ENCODE measurements at places on chromosomes 11 and 22. TPM values are rescaled to one million over a fixed set of nuclear protein-coding genes. Genes with fewer than 3 reads are reported as not detected.

DNA sequence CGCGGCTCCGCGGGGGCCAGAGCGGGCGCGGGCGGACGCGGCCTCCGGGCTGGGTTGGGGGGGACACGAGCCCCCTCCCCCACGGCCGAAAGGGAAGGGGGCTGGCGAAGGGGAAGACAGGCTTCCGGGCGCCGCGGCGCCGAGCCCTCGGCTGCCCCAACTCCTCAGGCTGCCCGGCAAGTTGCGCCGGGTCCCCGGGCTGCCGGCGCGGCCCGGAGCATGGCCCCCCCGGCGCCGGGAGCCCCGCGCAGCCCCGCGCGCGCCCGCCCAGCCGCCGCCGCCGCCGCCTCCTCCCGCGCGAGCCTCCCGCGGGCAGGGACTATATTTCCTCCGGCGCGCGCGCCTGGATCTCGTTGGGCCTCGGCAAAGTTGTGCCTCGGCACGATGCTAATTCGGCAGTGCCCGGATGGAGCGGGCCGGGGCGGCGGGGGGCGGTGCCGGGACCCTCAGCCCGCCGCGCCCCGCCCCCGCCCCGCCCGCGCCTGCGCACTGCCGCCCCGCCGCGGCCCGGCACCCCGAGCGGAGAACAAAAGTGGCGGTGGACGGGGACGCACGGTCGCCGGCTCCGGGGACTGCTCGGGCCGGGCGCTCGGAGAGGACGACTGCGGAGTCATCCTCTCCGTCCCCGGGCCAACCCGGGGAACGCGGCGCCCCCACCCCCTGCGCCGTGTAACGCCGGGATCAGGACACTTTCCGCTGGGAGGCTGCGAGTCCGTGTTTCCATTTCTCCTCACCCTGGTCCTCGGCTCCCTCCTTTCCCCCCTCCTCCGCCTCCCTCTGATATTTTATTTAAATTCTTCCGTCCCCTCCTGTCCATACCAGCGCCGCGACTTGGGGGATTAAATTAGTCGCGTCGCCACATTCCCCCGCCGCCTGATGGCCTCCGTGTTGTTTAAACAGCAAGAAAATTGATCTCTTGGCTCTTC lies at the start of gene PHF21B:
Gene PHF21B (minus strand): TSS at position 400 of the 926 bp plus-strand sequence. CDS start 456 bp downstream, outside the sequence.
- DNase-seq, result no peak

DNA sequence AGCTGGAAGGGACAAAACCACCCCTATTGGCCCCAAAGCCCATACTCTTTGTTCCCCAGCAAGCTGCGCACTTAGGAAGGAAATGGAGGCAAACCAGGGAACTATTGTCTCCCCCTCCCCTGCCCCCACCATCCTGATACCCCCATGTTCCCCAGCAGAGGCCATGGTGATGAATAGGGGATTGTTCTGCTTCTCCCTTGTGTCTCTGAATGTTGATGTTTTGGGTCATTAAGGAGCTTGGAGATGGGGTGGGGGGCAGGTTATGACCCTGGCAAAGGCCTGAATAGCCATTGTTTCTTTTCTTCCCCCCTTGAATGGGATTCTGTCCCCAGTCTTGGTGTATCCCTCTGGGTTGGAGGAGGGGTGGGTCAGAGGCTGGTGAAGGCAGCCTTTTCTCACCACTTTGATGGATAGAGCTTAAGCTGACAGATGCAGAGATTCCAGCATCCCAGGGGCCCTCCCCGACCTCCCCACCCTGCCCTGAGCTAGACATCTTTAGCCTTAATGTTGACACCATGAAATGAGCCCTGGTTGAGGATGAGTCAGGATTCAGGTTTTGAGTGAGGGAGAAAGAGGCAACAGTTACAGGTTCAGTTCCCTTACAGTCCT lies 8.3 kb downstream of the DTX4 start:
- no peak for DNase-seq

DNA sequence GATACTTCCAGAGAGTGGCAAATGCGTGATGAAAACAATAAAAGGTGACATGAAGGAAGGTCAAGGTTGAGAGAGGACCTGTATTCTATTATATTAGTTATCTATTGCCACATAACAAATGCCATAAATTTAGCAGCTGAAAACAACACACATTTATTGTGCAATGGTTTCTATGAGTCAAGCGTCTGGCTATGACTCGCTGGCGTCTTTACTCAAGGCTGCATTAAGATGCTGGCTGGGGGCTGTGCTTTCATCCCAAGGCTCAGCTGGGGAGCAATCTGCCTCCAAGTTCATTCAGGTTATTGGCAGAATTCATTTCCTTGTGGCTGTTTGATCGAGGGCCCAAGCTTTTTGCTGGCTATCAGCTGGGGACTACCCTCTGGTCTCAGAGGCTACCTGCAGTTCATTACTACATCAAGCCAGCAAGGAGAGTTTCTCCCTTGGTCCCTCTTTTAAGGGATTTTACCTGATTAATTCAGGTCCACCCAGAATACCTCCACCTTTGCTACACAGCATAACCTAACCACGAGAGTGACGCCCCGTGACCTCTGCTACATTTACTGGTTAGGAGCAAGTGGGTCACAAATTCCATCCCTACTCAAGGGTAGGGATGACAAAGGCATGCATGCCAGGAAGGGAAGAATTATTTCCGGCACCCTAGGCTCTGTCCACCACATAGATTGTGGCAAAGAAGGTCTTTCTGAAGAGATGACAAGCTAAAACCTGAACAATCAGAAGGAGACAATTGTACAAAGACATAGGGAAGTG lies 549.1 kb downstream of the MN1 start:
- DNase-seq, result peak; percentile 89

DNA sequence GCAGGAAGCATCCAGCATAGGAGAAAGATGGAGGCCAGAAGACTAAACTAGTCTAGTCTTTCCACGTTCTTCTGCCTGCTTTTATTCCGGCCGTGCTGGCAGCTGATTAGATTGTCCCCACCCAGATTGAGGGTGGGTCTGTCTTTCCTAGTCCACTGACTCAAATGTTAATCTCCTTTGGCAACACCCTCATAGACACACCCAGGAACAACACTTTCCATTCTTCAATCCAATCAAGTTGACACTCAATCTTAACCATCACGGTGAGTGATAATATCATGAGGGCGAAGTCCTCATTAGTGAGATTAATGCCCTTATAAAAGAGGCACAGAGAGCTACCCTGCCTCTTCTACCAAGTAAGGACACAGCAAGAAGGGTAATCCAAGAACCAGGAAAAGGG lies 424.2 kb downstream of the LARGE1 start:
- DNase-seq, result no peak

DNA sequence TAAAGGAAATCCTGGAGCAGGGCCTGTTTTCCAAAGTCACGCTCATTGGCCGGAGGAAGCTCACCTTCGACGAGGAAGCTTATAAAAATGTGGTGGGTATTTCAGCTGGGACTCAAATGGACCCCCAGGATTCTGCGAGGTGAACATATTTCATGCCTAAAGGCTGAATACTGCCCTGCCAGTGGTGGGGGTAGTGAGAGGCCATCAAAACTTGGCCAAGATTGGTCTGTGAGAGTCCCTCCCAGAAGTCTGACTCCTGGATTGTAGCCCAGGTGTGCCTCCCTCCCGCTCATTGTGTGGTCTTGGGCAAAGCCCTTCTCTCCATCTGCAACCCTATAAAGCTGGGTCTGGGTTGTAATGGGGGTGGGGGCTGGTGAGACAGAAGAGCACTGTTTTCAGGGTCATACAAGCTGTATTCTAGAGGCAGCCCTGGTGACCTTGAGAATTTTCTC lies 853 bp downstream of the HTATIP2 start:
- no peak for DNase-seq

DNA sequence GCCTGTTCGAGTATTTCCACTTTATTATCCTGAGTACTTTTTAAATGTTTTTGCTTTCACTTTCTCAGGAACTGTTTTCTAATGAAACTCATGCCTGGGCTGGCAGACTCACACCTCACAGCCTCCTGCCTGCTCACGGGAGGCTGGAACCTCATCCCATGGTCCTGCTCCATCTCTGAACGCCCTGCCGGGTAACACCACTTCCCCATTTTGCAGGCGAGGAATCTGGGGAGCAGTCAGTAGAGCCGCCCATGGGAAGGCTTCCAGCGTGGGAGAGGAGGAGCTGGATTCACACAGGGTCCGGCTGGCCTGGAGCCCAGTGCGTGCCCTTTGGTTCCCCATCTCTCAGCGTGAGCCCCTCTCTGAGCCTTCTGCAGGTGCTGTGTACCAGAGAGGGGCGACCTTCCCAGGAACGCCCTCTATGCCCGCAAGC lies 53.6 kb downstream of the SCUBE1 start:
- DNase-seq, result no peak

- DNase-seq, result no peak
Observed at GRCh38 chr11:93904716-93905115, 54.3 kb upstream of the VSTM5 start.

DNA sequence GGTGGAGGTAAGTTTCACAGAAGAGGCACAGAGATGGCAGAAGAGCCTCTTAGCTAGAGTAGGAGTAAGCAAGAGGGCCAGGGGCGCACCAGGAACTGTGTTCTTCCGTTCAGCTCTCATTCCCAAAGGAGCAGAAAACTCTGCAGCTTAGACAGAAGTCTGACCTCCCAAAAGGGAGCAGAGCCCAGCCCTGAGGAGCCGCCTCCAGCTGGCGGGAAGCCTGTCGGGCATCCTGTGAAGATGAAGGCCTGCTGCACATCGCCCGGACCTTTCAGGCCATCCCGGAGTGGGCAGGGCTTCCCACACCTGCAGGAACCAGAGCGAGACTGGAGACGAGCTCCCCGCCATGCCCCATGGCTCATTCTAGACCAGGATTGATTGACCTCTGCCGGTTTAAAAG lies 1102.8 kb downstream of the BRD1 start:
- DNase-seq, result no peak

DNA sequence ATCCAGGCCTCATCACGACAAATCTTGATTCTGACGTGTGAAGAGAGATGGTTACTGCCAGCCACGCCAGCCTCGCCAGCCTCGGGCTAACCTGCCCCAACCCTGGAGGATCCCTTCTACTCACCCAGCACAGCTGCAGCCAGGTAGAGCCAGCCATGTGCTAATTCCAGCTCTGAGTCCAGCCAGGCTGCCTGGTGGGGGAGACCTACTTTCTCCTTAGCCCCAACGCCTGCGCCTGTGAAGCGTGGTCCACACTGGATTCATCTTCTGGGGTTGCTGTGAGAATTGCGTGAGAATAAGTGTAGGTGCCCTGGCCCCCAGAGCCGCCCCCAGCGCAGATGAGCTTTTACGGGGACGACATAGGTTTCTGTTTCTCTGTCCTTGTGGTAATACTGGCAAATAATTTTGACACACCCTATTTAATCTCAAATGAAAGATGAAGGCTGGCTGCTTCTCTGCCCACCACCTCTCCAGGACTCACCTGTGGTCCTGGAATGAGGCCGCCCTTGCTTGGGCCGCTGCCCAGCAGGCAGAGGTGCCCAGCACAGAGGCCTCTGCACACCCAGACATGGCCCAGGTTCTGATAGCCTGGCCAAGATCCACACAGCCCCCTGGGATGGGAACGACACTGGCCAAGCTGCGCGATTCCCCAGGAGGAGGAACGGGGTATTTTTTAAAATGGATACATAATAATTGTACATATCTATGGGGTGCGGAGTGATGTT lies 528.4 kb downstream of the TBC1D22A start:
- no peak for DNase-seq

DNA sequence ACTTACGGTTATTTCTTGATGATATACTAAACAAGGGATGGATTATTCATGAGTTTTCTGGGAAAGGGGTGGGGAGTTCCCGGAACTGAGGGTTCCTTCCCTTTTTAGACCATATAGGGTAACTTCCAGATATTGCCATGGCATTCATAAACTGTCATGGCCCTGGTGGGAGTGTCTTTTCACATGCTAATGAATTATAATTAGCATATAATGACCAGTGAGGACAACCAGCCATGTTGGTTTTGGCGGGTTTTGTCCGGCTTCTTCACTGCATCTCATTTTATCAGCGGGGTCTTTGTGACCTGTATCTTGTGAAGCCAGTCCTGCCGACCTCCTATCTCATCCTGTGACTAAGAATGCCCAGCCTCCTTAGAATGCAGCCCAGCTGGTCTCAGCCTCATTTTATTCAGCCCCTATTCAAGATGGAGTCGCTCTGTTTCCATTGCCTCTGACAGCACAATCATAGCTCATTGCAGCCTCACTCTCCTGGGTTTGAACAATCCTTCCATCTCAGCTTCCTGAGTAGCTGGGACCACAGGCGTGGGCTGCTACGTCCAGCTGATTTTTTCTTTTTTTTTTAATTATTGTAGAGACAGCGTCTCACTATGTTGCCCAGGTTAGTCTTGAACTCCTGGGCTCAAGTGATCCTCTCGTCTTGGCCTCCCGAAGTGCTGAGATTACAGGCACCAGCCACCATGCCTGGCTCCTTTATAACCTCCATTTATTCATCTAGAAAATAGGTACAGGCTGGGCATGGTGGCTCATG lies 52.6 kb upstream of the EMID1 start:
- no peak for DNase-seq

- DNase-seq, result no peak
Observed at GRCh38 chr22:26777156-26777801, 119.9 kb downstream of the MIAT start.

- DNase-seq, result no peak
Observed at GRCh38 chr11:112643416-112643815, 317.8 kb upstream of the NCAM1 start.

GRCh38 chr22:44247346-44247745 lies 65.4 kb downstream of the SHISAL1 start:
- no peak for DNase-seq

DNA sequence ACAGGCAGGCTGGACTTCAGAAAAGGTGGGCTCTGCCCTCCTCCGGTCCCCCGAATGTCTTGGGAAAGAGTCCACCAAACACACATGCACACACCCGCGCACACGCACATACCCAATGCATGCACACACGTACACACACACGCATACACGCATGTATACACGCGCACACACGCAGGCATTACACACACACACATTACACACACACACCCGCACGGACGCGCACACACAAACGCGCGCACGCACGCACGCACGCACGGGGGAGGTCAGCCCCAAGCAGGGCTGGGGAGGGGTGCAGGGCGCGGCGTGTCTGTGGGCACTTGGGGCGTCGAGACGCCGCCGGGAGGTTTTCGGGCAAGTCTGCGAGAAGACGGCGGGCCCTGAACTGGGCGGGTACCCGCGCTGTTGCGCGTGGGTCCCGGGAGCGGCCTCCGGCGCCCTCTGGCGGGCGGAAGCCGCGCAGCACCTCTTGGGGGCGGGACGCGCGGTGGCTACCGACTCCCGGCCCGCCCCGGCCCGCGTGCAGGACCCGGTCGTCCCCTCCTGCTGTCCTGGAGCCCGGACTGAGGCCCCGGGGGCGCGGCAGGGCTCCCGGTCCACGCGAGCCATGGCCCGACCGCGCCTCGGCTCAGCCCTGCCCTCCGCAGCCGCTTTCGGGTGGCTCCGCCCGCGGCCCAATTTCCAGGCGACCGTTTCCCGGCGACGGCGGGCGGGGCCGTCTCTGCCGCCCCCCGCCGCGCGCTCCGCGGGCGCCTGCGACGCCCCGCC lies 3.6 kb downstream of the SEPTIN5 start:
- peak; percentile 18 for DNase-seq

Gene MS4A7
- not detected for total RNA-seq

Gene TEX54
- total RNA-seq, result not detected

Gene MOB2
- 41.1 TPM for total RNA-seq

Measured in bronchial epithelial cell (primary cell).